Activated CD4-positive, alpha-beta memory T cell treated with anti-CD3 and anti-CD28 coated beads, Interleukin-2, amount 10 ng/mL, durations not matched to agents 7 days and 5 days (primary cell): ENCODE measurements at places on chromosomes 13 and 19.

GRCh38 chr13:35039012-35039411 is 96.9 kb downstream of the NBEA start:
- DNase-seq: no peak
- H3K27ac ChIP-seq: no peak overlapping the region
- no peaks in the 10 kb centered on the region for H3K4me1 ChIP-seq
- no peaks in the 10 kb centered on the region for H3K36me3 ChIP-seq
- H3K27me3 ChIP-seq: no peaks in the 10 kb centered on the region

GRCh38 chr19:17473041-17473440 is 2.7 kb downstream of the SLC27A1 start:
- peaks cover 31% of the 10 kb centered on the region for H3K4me1 ChIP-seq
- H3K27ac ChIP-seq: peak overlapping the region; percentile 16
- no peak overlapping the region for H3K4me3 ChIP-seq

GRCh38 chr19:17605761-17606589 is 50.5 kb downstream of the COLGALT1 start:
- H3K27ac ChIP-seq: no peak overlapping the region
- peak; percentile 79 for DNase-seq
- H3K36me3 ChIP-seq: no peaks in the 10 kb centered on the region
- H3K4me1 ChIP-seq: peaks cover 9% of the 10 kb centered on the region
- peaks cover 34% of the 10 kb centered on the region for H3K27me3 ChIP-seq

GRCh38 chr19:12156223-12157058 is at the start of gene ZNF625:
Gene ZNF625 (minus strand): TSS chr19:12156734. CDS start chr19:12156558, 176 bp downstream.
- peaks cover 20% of the 10 kb centered on the region for H3K36me3 ChIP-seq
- H3K27me3 ChIP-seq: peaks cover 4% of the 10 kb centered on the region
- H3K4me1 ChIP-seq: peaks cover 15% of the 10 kb centered on the region
- DNase-seq: peak; percentile 50
- no peak within 1 kb of the TSS for H3K27ac ChIP-seq

- H3K27ac ChIP-seq: no peak overlapping the region
- no peaks in the 10 kb centered on the region for H3K27me3 ChIP-seq
- H3K4me3 ChIP-seq: no peak overlapping the region
Measured at GRCh38 chr19:40342644-40343311, 5.4 kb downstream of the C19orf47 start.
